ENCODE measurements at places on chromosomes 13 and 19. TPM values are rescaled to one million over a fixed set of nuclear protein-coding genes. Genes with fewer than 3 reads are reported as not detected.
A peak's percentile ranks its signal among the peaks of the same experiment; 100 is the strongest.

DNA sequence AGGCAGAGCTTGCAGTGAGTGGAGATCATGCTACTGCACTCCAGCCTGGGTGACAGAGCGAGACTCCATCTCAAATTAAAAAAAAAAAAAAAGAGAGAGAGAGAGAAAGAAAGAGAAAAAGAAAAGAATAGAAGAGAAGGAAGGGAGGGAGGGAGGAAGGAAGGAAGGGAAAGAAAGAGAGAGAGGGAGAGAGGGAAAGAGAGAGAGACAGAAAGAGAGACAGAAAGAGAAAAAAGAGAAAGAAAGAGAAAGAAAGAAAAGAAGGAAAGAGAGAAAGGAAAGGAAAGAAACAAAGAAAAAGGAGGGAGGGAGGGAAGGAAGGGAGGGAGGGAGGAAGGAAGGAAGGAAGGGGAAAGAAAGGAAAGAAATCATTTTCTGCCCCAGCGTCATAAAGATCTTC lies 7.0 kb upstream of the UNC13A start:
- no peak for DNase-seq

GRCh38 chr13:40116008-40116407 lies 460.5 kb downstream of the COG6 start:
- peak; percentile 61 for DNase-seq

DNA sequence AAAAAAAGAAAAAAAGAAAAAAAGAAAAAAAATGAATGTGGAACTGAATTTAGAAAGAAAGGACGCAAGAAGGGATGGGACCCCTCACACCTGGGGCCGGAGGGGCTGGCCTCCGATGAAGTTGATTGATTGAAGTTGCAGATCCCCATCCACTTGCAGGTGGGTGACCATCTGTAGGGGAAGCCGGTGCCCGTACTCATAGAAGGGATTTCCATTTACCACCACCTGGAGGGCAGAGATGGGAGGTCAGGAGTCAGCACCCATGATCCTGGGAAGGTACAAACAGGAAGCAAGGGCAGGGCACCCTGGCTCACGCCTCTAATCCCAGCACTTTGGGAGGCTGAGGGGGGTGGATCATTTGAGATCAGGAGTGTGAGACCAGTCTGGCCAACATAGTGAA lies 6.4 kb downstream of the LGALS4 start:
- no peak for DNase-seq

GRCh38 chr13:84648069-84648640 lies 765.9 kb upstream of the SLITRK1 start:
- DNase-seq: no peak

The CGB5 gene
- polyA plus RNA-seq: not detected

GRCh38 chr13:30319655-30320054 lies 12.3 kb upstream of the KATNAL1 start:
- no peak for DNase-seq
